NCI-H2081 (cell line): ENCODE measurements at places on chromosomes 12 and 14.

- no peak for DNase-seq
Measured at GRCh38 chr14:79638672-79639266, 572.5 kb downstream of the DIO2 start.

GRCh38 chr14:99422228-99423010 is 58.2 kb downstream of the SETD3 start:
- DNase-seq, result no peak

GRCh38 chr12:87025976-87026375 is 769.8 kb upstream of the MGAT4C start:
- DNase-seq, result no peak

DNA sequence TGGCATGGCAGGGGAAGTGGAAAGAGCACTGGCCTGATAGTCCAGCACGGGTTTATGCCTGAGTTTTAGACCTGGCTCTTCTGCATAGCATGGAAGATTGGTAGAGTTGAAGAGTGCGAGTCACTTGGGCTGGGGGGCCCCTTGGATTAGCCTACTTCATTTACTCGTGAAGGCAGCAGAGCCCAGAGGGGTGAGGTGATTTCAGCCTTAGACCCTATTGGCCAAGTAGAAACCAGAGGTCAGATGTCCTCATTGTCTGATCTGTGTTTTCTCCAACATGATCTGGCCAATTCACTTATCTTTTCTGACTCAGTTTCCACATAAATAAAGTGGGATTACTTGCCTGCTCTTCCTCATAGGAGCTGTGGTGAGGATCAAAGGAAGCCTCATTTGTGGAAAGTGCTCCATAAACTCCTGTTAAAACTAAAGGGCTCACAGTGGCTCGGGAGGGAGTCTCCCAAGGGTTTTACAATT is 1.9 kb downstream of the PLEKHG3 start:
- DNase-seq, result no peak

DNA sequence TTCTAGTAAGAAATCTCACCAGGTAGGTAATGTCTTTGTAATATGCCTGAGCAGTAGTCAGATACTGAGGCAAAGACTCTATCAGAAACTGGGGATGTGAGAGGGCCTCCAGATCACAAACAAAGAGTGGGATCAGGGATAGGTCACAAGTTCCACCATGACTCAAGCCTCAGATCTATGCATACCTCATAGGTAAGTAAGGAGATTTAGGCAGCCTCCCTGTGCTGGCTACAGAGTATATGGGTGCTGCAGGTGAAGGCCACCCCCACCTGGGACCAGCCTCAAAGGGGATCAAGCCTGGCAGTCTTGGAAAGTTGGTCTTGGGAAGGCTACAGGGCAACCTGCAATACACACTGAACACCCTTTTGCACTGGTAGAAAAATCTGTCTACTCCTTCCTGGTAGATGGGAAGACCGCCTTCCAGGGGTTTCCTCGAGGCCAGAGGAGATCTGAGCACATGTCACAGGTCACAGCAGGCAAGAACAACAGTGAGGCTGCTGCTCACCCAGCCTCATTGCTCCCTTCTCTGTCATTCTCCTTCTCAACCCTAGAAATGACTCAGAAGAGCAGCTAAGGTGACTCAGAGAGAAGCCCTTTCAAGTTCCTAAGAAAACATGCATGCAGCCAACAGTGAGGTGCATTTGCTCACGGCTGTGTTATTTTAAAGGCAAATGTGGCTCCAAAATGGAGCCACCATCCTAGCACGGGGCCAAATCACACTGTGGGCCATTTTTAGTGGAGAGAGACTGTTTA is 143.4 kb upstream of the CDKN3 start:
- no peak for DNase-seq

DNA sequence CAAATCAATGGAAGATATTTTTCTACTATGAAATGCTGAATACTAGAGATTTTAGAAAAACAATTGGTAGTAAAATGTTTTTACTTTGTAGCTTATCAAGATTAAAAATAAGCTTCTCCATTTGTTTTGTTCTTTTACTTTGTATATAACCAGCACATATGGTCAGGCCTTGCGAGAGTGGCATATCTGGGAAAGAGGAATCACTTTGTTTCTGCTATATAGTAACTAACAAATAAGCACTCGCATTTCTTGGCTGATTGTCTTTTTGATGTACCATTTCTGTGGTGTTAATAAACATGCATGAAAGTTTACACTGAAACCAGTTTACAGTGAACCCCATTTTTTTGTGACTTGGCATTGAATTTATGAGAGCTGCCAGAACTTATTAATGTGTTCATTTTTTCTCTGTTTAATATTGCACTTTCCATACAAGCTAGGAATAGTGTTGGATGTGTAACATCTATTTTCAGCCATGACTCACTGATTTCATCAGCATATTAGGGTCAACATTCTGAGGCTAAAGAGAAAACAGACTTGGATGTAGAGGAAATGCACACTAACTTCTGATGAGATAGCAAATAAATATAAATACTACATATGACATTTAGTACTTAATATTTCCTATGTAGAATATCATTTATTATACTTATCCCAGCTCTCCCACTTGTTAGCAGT is 635.5 kb downstream of the KCNH5 start:
- no peak for DNase-seq

DNA sequence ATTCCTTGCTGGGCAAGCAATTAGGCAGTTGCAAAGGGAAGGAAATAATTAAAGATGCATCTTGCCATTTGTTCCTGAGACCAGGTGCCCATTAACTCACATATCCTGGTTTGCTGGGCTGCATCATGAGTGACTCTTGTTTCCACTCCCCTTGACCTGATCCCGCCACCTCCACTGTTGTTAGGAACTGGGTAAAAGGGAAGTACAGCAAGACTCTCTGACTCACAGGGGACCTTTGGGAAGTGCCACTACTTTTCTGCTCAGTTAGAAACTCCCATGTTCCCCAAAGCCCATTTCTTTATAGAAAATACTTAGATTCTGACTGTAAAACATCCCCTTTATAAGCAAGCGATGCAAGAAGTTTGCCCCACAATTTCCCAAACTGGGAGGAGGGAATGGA is 186.0 kb upstream of the BCL2L14 start:
- DNase-seq, result no peak

GRCh38 chr14:50772412-50772811 is 58.5 kb downstream of the NIN start:
- DNase-seq, result no peak
